ENCODE measurements at places on chromosomes 5 and 9.

- no peak for DNase-seq
Measured at GRCh38 chr5:77637998-77638762, at the start of gene OTP. Gene OTP, minus strand, starts transcription at chr5:77638713. Its CDS starts 164 bp downstream, at chr5:77638549.

DNA sequence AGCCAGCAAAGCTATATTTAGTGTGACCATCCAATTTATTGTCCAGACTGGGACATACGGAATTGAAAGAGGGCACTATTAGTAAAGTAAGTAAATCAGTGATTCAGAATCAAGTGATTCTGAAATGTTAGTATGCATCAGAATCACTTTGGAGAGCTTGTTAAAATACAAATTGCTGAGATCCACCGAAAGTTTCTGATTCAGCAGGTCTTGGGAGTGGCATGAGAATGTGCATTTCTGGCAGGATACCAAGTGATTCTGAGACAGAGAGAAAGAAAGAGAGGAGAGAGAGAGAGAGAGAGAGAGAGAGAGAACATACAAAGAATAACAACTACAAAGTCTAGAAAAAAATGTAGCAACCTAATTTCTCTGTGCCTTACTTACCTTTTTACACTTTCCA, 65.4 kb upstream of the ASTN2 start:
- no peak for DNase-seq

DNA sequence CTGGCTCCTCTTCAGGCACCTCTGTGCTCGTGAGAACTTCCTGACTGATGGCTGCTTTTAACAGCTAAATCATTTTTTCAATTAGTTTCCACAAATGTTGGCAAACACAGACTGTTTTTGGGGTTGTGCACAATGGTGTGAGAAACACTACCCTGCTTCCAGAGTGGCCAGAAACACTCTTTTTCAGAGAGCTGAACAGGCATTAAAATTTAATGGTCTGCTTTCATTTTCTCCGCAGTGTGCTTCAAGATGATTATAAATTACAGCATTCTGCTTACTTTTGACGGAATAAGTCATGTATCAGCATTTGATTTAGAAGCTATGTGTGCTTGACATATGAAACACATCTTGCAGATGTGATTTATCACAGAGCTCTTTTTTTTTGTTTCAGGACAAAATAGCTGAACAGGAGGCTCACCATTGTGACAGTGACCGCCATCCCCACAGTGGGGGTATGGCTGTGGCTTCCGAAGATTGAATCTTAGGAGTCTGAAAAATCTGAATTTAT, 454.5 kb upstream of the ZNF608 start:
- DNase-seq = no peak

DNA sequence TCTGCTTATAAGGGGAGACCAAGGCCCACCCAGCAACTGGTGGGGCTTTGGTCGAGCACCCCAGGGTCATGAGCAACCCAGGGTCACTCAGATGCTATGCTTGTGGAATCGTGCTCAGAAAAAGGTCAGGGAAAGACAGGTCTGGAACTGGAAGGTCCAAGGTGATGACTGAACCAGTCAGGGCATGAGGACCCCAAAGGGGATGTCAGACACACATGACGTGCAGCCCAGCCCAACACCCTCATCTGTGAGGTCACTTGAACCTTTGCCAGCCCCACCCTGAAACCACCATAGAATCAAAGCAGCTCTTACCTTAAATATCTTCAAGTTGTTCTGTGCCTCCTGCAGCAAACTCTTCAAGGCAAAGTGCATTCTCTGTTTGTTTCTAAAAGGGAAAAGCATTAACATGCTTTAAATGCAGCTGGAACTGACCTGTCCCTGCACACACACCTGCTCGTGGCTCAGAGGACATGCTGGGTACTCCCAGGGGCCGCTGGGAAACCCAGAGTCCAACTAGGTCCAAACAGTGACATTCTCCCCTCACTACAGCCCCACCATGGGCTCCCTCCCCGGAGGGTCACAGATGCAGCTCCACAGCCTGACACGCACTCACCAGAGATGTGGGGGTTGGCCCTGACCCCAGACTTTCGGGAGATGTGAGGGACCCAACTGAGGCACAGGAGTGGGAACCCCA, 29.4 kb downstream of the IPPK start:
- no peak for DNase-seq

- no peak for DNase-seq
Measured at GRCh38 chr5:78887384-78888118, 97.6 kb downstream of the ARSB start.

DNA sequence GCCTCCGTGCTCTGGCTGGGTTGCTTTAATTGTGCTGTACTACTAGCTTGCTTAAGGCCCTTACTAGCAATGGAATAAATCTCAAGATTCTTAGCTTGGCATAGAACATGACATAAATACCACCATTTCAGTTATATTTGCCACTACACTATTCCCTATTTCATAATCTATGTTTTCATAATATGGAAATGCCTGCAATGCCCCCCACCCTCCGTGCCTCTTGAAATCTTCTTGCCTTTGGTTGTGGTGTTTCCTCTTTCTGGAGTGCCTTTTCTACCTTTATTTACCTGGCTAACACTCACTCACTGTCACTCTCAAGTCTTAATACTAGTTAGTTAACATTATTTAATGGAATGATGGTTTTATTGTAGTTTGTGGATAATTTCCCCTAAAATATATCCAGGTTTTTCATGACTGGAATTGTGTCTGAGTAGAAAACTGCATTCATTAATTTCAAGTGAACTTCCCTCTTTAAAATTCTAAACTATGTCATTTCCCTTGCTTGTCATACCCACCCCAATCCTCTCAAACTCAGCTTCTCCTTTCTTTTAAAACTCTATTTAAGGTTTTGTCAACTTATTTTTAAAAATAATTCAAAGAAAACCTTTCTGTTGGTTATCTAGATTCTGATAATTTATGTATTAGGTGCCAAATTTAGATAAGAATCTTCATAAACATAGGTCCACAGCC, 521.7 kb upstream of the DAB2 start:
- no peak for DNase-seq

DNA sequence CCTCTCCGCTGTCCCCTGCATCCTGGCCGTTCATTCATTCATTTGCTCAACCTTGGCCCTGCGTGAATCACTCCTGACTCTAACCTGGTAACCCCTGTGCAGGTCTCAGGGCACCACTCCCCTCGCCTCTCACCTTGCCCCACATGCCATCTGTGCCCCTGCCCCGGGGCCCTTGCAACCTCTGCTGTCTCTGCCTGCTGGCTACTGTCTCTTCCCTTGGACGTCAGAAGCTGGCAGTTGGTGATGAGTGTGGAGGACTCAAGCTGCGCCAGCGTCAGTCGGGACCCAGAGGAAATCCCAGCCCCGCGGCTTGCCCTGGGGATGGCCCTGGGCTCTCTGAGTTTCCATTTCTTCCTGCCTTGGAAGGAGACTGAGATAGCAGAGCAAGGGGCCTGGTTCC, 154.9 kb downstream of the OLFM1 start:
- DNase-seq = no peak

DNA sequence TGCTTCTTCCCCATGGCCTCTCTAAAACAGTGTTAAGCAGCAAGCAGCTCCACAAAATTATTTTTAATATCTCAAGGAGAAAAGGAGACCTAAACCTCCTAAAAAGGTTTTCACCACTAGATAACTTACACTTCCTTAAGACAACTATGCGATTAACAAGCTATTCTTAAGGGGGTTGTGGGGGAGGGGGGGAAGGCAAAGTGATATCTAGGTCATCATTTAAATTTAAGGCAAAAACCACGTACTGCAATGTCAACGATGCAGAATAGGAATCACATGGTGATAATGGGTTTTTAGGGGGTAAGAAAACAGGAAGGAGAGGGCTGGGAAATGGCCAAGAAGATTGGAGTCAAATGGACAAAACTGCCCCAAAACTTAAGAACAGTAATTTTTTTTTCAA, 32.6 kb downstream of the CSNK1A1 start:
- no peak for DNase-seq

DNA sequence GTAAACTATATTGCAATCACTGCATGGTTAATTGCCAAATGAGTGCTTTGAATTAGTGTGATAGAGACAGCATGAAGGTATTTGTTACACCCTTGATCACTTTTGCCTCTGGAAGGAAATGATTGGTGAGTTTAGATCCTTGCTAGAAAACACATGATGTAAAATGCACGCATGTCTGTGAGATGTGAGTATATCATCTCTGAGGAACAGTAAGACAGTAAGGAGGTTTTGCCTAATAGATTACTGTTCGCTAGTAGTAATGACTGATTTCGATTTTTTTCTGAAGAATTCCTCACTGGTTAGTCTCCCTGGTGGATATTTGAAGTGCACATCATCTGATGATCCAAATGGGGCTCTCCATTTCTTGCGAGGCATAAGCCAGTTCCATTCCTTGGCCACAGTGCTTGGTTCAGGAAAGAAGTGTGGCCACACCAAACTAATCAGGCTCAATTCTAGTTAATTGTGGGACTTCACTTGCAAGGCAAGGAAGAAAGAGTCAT, 156.4 kb upstream of the ADRA1B start:
- no peak for DNase-seq

DNA sequence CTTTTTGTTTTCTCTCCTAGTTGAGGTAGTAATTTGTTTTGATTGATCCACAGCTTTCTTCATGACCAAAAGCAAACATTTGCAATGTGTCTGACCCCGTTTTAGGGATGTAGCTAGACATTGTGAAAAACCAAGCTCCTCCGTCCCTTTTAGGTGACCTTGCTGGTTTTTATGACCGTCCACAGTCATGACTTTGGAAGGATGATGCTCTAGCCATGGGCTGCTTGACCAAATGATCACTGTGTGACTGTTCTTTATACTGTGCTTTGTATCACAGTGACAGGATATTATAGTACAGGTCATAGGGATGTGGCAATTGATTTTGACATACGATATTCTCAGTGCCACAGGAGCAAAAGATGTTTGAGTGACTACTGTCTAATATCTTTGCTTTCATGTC, 54.4 kb downstream of the KCNN2 start:
- no peak for DNase-seq

DNA sequence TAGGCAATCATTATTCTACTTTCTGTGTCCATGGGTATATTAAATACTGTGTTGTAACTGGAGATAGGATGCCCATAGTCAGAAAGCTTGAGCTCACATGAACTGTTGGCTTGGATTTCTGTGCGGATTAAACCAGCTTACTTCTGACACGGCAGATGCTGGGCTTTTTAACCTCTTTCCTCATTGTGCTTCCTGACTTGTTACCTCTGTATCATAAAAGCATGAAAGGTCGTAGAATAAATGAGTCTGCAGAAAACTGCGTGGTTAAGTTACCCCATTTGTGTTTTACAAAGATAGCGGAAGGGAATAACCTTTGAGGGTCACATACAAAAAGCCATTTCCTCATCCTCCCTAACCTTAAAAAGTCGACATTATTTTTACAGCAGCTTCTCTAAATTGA, 199.5 kb upstream of the DMRT1 start:
- no peak for DNase-seq

- DNase-seq = no peak
Measured at GRCh38 chr5:43192558-43193180, 644 bp downstream of the NIM1K start.

GRCh38 chr5:8701251-8701650, 832.3 kb downstream of the MTRR start:
- no peak for DNase-seq

- DNase-seq = no peak
Measured at GRCh38 chr9:134740071-134740470, 98.5 kb downstream of the COL5A1 start.

GRCh38 chr5:24773261-24773660, 128.5 kb upstream of the CDH10 start:
- no peak for DNase-seq

- DNase-seq = no peak
Measured at GRCh38 chr9:95100071-95100627, 217.4 kb downstream of the FANCC start.

- no peak for DNase-seq
Measured at GRCh38 chr5:42751044-42751443, 5.6 kb upstream of the CCDC152 start.

DNA sequence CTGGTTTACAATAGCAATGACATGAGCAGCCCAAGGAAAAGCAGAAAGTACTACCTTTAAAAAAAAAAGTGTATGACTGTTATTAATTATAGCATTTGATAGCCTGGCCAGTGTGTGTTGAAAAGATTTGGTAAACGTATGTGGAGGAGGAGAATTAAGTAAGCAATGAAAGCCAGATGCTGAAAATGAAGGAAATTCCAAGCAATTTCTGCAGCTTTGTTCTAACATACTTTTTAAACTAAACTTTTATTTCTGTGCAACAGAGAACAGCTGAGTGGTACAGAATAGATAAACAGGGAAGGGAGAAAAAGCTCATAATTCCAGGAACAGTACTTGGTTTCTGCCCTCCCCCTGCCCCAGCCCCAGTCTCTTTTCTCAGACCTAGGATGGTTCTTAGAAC, 252.6 kb downstream of the ADAMTSL1 start:
- no peak for DNase-seq

DNA sequence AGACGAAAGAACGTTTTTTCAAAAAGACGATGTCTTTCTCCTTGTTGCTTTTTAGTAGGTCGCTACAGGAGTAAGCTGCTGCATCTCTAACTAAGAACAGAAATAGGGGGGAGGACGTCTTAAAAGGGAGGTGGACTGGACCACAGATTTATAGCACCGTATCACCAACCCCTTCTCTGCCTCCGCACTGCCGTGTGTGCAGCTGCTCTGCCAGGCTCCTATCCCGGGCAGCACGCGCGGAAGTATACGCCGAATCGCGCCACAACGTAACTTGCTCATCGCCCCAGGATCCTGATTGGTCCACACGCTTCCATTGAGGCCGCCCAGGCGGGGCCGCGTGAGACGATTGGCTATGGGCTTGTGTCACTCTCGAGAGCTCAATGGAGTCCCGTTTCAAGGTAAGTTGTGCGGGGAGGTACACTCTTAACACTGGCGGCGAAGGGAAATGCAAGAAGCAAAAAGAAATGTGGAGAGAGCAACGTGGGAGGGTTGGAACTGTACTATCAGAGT, at the start of gene ELAVL2:
Gene ELAVL2 (minus strand): TSS at position 121 of the 510 bp plus-strand sequence. CDS start 64,006 bp downstream, outside the sequence.
- no peak for DNase-seq

DNA sequence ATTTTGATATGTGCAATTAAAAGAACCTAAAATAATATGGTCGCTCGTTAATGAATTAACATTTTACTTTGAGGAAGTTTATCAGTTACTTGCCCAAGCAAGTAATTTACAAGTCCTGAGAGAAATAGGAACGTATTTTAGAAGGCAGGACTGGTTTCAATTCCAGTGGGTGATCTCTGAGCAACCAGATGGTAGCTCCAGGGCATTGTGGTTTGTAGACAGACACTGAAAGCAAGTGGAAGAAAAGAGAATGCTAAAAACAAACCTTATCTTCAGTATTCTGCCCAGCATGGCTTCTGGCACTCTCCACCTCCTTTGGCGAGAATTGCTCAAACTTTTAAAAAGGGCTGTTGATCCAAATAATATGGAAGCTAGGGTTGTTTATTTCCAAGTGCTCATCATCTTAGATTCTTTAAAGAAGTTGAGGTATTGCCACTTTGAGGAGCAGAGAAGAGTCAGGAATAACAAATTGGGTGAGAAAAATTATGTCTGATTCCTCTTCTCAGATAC, 31.8 kb upstream of the ERAP2 start:
- no peak for DNase-seq

- no peak for DNase-seq
Measured at GRCh38 chr9:7489036-7489435, 310.5 kb downstream of the DMAC1 start.

DNA sequence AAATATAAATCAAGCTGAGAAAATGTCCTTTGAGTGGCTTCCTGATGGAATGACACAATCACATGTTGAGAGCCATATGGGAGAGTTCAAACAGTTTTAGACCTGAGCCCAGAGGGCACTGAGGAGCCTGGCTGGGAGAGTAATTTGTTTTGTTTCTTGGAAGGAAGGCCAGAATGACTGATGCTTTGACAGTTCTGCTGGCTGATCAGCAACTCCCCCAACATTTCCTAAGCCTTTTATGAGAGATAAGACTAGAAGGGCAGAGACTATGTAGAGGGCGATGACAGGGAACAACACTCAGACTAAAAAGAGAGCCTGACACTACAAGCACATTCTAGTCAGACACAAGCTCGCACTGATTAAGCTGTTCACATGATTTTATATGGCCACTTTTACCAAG, 169.2 kb downstream of the COX7C start:
- DNase-seq = no peak

All from central memory CD8-positive, alpha-beta T cell (primary cell).